ENCODE measurements at places on chromosomes 11 and 22.

GRCh38 chr11:112844517-112844916 is 116.7 kb upstream of the NCAM1 start:
- DNase-seq, result no peak

DNA sequence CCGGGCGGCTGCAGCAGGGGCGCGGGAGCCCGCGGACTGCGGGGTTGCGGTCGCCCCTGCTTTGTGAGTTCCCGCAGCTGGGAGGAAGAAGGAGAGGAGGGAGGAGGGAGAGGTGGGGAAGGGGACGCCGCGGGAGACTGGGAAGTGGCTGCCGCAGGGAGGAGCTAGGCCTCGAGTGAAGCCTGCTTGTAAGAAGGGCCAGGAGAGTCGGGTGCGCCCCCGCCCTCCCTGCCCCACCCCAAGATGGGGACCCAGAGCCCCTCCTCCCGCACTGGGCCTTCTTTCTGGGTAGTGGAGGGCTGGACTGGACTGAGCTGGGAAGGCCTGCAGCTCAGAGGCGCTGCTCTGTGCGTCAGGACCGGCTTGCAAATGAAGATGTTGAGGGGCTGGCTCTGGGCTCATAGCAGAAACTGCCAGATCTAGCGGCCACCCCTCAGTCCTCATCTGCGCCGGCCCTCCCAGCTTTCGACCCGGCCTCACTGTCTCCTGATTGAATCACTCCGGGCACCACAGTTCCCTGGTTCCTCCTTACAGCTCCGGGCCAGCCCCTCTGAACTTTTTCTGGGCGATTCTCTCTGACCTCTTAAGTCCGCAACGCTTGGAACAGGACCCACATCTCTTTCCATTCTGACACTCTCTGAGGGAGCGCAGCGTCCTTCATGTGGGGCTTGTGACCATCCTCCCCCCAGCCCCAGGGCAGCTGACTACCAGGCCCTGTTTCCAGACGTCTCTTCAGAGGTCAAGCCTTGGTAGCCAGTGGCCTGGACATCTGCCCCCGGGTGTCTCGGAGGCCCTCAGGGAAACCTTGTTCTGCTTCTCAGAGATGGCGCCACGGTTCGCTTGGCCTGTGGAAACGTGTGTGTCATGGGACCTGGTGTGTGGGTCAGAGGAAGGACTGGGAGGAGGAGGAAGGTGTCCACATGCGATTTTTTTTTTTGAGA is 21.9 kb downstream of the SERPINH1 start:
- no peak for DNase-seq

- peak; percentile 2 for DNase-seq
Observed at GRCh38 chr22:17678817-17679385, 40.3 kb downstream of the BCL2L13 start.

DNA sequence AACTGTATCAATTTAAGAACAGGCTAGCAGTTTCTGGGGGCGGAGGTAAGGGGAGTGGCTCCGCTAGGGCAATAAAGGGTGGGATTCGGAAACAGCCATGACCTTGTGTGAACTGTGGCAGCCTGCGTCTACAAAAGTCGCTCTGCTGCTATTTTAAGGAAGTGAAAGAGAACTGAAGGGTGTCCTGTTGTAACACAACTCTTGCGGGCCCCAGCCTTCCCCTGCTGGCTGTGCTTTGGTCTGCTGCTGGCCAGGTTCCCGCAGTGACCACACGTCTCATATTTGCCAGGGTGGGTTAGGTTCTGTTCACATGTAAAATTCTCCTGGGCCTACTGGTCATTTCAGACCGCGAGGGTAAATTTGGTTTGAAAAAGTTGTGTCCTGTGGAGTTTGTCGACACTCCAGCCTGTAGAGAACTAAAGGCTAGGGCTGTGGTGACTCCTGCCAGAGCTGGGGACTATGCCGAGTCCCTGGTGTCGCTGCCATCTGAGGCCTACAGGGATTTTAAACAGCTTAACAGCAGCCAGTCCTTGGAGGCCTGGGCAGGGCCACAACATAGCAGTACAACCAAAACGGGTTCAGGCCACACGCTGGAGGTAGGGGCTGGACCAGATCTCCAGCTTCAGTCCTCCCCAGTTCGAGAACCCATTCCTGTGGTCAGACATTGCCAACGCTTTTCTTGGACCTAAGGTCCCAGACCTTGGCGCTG is 1.1 kb upstream of the PPFIBP2 start:
- peak; percentile 92 for DNase-seq

- DNase-seq, result no peak
Observed at GRCh38 chr11:25970726-25971508, 361.0 kb upstream of the ANO3 start.

DNA sequence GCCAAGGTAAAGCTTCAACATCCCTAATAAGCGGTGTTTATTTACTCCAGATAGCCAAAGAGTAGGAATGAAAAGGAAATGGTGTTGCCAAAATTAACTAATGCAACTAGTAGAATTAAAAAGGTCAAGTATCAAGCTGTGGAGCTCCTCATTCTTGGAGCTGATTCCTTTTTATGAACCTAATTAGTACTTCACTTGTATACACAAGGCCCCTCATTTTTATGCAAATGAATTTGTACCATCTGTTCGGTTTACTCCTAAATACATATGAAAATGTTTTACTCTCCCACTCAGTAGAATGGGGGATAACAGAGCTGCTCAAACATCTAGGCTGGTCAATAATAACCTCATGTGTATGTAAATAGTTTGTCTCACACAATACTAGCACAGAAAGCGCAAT is 426.4 kb upstream of the LUZP2 start:
- DNase-seq, result no peak

GRCh38 chr11:133503236-133503635 is 29.1 kb downstream of the OPCML start:
- DNase-seq, result no peak

DNA sequence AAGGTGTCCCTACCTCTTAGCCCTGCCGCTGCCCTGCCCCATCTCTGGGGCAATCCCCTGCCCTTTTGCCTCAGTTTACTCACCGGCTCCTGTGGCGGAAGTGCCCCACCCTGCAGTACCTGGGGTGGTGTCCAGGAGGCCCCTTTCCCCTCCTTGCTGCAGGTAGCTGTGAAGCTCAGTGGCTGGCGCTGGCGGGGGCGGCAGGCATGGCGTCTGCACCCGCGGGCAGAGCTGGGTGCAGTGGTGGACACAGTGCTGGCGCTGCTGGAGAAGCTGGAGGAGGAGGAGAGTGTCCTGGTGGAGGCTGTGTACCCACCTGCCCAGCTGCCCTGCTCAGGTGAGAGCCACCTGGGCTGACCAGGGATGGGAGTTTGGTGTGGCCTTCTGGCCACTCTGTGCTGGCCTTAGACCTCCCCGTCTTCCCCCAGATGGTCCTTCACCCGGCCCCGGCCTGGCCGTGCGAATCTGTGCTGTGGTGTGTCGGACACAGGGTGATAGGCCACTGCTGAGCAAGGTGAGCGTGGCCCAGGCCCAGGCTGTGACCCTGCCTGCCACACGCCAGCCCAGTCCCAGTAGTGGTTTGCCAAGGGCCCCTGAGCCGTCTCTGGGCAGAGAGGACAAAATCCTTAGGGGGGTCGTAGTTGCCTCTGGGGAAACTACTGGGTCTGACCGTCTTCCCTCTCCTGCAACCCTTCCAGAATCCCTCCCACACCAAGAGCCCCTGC is 4.0 kb downstream of the CARNS1 start:
- DNase-seq, result no peak

DNA sequence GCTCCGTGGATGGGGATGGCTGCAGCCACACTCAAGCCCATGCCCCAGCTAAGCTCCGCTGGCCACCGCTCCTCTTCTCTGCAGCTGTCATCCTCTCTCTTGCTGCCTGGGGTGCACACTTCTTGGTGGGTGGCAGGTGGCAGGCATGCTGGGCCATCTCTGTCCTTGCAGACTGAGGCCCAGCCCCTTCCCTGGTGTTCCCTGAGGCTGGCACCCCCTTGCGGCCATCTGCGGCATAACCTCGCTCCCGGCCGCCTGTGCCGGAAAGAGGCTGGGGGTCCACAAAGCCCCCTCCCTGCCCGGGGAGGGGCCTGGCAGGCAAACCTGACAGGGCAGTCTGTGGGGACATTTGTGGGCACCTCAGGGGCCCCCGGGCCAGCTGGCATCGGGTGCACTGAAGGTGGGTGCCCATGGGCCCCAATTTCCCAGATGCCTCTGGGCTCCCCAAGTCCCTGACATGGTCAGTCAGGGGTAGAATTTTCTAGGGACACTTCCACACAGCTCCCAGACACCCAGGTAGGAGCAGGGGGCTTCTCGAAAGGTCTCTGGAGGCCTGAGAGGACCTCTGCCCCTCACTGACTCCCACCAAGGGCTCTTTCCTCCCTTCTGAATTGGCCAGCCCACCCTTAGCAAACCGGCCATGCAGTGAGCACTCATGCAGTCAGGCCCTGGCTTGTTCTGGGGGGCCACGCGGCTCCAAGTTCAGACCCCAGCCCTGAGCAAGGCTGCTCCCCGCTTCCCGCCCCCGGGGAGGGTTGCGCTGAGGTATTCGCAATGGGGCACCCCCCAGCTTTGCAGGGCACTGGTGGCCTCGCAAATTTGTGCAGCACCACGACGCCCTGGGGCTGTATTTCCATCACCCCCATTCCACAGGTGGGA is 23.5 kb upstream of the TH start:
- DNase-seq, result peak; percentile 26

DNA sequence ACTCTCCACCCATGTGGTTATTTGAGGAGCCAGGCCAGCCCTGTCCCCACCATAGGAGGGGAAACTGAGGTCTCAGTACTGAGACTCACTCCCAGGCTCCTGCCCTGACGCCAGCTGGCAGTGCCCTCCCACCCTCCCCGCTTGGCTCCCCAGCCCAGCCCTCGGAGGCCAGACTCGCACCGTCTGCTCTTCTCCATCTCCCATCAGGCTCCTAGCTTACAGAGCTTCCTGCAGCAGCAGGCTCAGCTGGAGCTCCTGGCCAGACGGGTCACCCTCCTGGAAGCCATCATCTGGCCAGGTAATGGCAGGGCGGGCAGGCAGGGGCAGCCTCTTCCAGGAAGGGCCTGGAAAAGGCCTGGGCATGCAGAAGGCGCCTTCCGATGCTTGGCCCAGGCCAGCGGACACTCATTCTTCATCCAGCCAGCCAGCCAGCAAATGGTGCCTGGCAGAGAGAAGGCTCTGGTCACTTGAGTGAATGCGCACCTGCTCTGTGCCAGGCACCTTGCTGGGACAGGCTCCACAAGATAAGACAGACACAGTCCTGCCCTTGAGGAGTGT is 12.6 kb downstream of the RHBDD3 start:
- DNase-seq, result no peak

- no peak for DNase-seq
Observed at GRCh38 chr11:129257512-129257911, 65.4 kb upstream of the ARHGAP32 start.

- no peak for DNase-seq
Observed at GRCh38 chr11:17012712-17013547, 1.3 kb downstream of the PLEKHA7 start.

GRCh38 chr11:20639688-20640087 is 29.7 kb upstream of the NELL1 start:
- no peak for DNase-seq

DNA sequence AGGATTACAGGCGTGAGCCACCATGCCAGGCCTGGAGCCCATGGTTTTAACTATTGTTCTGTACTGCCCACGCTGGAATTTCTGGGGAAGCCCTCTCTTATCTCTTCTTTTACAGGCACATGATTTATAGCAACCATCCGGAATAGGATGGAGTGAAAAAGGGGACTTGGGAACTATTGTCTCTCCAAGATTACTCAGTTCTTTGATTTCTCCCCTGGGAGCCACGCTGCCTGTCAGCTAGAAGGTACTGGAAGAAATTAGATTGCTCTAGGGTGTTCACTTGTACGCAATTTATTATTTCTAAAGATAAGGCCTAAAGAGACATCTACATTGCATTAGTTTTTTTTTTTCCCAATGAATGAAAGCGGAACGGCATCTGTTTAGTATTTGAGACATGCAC is 65.6 kb upstream of the PTPRJ start:
- DNase-seq, result no peak

DNA sequence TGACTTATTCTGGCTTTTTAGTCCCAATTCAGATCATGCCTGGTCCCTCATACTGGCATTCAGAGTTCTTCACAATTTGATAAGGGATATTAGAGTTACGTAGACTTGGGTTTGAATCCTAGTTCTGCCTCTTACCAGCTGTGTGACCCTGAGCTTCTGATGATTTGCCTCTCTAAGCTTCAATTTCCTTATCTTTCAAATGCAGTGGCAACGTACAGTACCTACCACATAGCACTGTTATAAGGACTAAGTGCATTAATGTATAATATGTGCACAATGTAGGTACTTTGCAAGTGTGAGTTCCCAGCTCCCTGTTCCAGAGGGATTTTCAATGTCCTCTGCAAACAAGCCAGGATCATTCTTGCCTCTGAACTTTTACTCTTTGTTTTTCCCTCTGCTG is 7.3 kb downstream of the RHOG start:
- DNase-seq, result no peak

- peak; percentile 34 for DNase-seq
Observed at GRCh38 chr22:35505399-35506258, 35.0 kb upstream of the RASD2 start.

- DNase-seq, result no peak
Observed at GRCh38 chr11:75151346-75152047, 590 bp downstream of the SLCO2B1 start.

DNA sequence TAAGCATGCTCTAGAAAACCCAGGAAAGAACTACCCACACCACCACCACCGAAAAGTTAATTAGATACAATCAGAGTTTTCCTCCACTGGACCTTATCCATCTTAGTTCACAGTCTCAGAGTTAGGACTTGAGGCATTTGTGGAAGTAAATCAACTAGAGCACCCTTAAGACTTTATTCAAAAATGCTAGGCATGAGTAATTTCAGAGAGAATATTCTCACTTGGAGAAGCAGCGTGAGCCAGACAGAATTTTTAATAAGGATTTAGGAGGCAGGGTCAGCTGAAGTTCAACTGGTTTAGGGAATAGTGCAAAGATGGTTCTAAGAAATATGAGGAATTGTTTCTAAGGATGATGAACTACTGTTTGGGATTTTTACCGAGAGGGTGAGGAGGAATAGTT is 1.2 kb upstream of the OLFML1 start:
- DNase-seq, result no peak

DNA sequence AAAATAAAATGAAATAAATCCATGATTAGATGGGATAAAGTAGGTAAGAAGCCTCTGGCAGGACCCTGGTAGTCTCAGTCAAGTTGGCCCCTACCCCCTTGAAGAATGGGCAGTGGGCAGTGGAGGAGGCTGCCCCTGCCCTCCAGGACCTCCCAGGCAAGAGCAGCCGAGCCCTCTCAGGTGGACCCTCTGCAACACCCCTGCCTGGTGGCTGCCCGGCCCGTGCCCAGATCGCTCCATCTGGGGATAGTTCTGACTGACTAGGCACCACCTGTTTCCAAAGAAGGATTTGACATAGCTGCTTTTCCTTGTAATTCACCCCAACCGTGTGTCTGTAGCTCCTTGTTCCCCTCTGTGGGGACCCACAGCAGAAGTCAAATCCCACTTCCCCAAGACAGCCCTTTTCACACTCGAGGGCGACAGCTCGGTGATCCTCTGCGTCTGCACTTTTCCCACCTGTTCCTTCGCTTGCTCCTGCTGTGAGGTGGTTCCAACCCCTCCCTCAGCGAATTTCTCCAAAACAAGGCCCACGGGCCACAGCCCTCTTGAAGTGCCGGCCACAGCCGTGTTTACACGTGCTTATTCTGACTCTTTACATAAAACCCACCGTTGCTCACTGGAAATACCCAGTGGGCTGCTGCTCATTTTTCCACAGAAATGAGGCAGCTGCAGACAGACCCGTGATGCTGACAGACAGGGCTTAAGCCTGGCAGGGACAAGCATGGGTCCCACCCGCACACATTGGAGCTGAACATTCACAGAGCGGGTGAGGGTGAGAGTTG is 5.5 kb upstream of the TMPRSS13 start:
- no peak for DNase-seq
